ENCODE measurements at places on chromosomes 12 and 14.

DNA sequence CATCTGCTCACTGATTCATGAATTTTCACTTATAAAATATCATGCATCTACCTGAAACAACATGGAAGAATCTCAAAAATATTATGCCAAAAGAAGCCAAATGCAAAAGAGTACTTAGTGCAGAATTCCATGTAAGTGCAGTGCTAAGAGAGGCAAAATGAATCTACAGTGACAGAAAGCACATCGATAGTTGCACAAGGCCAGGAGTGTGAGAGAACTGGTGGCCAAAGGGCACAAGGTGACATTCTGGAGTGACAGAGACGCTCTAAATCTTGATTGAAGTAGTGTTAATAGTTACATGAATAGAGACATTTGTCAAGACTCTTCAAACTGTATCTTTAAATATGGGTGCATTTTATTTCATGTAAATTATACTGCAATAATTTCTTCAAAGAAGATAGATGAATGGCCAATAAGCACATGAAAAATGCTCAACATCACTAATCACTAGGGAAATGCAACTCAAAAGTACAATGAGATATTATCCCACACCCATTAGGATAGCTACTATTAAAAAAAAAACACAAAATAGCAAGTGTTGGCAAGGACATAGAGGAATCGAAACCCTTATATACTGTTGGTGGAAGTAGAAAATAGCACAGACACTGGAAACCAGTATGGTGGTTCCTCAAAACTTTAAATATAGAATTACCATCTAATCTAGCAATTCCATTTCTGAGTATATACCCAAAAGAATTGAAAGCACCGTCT lies 71.7 kb upstream of the KICS2 start:
- DNase-seq: no peak

DNA sequence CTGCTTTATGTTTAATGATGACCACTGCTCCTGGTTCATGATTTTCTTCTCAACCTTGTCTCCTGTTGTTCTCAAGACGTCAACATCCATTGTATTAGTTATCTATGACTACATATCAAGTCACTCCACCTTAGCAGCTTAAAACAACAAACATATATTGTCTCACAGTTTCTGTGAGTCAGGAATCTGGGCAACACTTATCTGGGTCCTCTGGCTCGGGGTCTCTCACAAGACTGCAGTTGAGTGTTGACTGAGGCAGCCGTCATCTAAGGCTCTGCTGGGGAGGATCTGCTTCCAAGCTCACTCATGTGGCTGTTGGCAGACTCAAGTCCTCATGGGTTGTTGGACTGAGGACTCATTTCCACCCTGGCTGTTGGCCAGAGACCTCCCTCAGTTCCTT lies 27.3 kb upstream of the FRS2 start:
- no peak for DNase-seq

GRCh38 chr12:102390068-102390467 lies 90.3 kb downstream of the IGF1 start:
- no peak for DNase-seq

DNA sequence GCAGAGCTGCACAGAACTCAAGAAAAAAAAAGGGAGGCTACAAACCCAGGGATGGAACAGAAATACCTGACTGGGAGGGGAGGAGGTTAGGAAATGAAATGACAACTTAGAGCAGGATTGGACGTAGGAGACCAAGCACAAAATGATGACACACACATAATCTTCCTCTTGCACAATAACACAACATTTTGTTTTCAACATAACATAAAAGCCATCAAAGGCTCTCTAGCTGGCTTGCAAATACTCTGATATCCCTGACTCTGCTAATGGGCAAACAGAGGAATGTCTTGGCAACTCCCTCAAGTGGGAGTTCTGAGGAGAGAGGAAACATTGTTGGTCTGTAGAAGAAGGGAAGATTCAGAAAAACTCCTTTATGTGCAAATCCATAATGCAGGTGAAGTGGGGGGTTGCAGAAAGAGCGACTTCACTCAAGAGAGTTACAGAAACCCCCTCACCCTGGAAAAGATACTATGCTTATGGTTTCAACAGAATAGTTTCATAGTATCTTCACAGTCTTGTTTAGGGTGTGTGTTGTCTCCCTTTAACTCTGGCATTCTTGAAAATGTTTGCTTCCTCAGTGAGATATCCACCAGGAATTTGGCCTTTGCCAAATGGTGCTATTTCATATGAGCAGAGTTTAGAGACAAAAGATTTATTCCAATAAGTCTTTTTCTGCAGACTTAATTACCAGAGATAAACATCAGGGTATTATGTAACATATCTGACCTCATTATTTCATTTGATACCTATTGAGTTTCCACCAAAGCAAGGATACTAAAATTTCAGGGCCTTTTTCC lies 43.8 kb upstream of the LTBP2 start:
- peak; percentile 84 for DNase-seq

DNA sequence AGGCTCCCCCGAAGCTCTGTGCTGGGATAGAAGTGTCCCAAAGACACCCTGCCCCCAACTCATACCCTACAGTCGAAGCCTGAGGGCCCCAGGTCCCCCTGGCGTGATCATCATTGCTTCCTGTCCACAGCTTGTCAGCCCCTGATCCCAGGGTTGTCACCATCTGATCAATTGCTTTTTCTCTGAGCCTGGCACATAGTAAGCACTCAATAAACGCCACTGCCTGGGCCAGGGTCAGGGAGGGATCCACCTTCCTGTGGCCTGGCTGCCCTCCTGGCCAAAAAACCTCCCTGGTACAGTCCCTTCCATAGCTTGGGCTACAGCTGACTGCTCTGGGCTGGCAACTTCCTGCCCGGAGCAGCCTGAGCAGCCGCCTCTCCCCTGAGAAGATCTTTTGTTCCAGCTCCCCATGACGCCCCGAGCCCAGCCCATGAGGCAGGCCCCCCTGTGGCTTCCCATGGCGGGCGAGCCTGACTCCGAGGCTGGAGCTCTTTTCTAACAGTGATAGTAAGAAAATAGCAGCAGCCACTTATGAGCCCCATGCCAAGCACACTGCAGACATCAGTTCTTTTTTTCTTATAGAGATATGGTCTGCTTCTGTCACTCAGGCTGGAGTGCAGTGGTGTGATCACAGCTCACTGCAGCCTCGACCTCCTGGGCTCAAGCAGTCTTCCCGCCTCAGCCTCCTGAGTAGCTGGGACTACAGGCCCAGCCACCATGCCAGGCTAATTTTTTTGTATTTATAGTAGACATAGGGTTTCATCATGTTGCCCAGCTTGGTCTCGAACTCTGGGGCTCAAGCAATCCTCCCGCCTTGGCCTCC lies 6.5 kb downstream of the SH2B3 start:
- DNase-seq: no peak

DNA sequence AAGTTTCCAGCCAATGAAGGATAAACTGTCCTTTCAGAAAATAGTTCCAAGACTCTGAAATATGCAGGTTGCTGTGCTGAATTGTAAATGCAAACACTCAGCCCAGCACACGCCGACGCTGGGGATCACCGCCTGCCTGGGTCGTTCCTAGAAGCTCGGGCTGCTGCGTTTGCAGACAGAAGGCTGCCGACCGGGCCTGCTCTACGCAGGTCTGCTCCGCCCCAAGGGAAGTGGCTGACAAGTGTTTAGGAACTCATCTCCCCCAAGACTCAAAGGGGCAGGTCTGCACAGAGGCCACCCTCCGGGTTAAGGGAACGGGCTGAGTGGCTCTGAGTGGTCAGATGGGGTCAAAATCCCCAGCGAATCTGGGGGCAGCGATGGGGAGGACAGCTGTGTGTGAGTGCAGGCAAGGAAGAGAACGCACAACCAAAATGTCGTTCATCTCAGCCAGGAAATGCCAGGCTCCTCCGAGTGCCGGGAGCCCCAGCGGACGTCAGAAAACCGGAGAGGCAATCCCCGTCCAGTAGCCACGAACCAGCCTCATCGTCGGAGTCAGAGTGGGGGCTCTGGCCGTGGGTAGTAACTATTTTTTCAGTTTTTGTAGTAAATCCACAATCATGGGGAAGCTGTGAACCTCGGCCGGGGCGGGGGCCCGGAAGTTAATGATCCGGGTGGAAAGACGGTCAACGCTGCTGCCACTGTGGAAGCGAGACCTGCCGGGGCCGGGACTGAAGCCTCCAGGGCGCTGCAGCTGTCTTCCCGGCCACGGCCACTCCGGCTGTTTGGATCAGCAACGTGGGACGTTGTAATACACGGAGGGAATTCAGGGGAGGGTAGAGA lies 6.0 kb downstream of the GALNT9 start:
- no peak for DNase-seq

DNA sequence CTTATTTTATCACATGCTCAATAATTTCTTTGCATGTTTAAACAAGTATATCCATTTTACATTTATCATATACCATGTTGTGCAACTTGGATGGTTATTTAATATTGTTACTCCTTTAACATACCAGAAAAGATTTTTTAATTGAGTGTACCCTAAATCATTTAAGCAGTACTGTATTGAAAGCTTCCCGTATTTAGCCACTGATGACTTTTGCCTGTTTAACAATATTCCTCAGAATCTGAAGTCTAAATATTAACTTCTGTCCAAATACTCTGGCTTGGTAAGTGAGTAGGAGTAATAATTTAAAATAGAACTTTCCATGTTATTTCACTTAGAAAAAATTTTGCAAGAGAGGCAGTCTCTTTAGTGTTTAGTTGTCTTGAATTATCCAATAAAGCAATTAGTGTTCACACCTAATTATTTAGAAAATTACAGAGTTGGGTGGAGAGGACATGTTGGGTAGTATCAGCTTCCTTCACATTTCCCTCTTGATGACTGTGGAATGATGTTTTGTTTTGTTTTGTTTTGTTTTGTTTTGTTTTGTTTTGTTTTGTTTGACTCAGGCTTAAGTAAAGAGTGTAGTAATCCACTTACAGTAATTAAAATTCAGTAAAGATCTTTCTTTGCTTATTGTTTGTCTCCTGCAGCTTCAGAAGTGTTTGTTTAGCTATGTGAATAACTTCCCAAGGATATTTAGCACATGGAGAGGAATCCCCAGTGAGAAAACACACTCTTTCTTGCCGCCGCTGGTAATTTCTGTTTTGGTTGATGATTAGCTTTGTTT lies 59.5 kb downstream of the DAAM1 start:
- no peak for DNase-seq

- DNase-seq: peak; percentile 78
These were observed 16.1 kb downstream of the BIN2 start for GRCh38 chr12:51307655-51308593.

DNA sequence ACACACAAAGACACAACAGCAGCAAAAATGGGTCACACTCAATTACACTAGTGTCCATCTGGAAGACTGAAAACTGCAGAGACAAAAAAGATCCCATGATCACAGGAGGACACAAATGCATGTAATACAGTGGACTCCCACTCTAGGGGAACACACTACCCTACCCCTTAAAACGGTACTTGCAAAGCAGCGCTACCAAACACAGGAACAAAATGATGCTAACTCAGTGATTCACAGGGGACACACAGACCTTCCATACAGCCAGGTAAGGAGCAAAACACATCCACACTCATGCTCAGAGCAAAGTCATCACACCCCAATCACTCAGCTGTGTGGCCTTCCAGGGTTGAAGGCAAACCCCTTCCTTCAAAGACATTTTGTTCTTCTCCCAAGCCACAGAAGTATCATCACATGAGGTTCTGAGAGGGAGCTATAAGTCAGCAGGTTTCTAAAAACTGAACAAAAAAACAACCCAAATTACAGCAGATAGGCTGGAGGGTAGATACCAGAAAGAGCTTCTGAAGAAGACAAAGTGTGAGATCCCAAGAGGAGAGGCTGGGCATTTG lies 14.8 kb downstream of the SMUG1 start:
- DNase-seq: no peak

GRCh38 chr14:100372357-100373048 lies 49.4 kb downstream of the SLC25A47 start:
- no peak for DNase-seq

DNA sequence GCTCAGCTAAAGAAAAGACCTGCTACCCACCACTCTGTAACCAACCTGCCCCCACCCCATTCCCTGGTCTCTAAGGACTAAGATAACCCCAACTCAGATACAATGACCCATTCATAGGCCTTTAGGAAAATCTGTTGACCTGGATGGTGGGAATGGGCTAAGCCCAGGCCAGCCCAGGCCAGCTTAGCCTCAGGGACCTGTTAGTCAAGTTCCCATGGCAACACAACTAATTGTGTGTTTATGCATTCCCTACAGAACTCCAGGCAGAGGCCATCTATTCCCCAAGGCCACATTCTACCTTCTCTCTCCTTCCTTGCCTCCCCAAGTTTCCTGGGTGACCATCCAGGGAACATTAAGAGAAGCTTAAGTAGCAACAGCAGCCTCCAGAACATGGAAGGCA lies 16.1 kb upstream of the KRT8 start:
- DNase-seq: peak; percentile 37

DNA sequence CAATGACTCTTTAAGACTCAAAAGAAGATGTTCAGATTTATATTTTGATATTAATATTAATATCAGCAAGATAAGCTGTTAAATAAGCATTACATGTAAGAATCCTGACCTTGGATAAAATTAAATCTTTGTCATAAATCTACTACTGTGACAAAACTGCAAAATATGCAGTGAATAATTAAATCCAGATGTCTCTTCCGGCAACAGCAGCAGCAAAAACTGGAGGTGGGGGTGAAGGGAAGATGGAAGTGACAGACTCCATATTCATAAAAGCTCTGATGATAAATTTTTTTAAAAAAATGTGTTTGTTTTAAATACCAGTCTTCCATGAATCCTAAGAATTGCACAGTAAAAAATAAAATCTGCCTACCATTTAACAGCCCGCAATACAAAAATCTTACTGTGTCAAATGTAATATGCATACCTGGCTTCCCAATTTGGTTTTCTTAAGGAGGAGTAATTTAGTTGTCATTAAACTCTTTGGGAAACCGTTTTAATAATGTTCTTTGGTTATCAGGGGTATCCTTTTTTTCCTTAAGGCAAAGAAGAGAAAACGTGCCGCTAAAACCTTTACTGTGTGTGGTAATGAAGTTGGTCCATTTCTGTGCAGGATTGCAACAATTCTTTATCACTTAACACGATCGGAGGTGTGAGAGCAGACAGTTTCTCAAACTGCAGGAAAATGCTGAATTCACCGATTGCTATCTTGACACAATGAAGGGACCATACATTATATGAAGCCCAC lies 478.2 kb downstream of the DIO2 start:
- DNase-seq: no peak

- peak; percentile 86 for DNase-seq
These were observed 76.0 kb downstream of the ACACB start for GRCh38 chr12:109192358-109192757.

- DNase-seq: no peak
These were observed 21.1 kb upstream of the ETV6 start for GRCh38 chr12:11628353-11628752.

DNA sequence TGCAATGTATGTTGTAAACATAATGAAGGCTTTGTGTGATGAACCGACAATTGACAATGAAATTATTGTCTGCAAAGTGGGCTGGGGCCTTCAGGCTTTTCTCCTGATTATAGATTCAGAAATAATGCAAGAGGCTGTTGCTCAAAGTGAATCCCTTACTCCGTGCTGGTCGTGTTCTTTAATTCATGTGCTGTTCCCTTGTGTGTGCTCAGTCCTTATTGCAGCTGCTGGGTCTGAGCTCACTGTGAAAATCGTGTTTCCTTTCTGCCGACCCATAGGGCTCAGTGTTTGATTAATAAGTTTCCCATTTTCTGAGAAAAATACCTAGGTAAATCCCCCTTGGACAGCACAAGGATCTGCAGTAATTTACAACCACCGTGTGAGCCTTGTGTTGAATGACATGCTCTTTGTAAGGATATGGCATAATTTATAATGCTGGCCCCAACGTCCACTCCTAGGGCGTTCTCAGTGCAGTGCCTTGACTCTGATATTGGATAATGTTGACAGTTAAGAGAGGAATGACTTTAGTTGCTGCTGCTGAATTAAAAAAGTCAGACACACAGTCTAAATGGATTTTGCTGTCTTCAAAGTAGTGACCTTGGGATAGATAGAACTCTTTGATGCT lies 81.6 kb downstream of the RGS6 start:
- DNase-seq: no peak

Measured in GM04503 (cell line).